ENCODE measurements at places on chromosomes 4 and X.
A peak's percentile ranks its signal among the peaks of the same experiment; 100 is the strongest.

DNA sequence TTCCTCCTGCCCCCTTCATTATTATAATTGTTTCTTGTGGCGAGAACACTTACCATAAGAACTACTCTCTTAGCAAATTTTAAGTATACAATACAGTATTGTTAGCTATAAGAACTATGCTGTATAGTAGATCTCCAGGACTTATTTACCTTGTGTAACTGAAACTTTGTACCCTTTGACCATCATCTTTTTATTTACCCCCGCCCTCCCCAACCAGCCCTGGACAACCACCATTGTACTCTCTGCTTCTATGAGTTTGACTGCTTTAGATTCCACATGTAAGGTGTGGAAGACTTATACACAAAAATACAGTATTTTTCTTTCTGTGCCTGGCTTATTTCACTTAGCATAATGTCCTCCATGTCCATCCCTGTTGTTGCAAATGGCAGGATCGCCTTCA is 161.1 kb downstream of the PHF8 start:
- DNase-seq = no peak

GRCh38 chr4:105126311-105127169 is 20.1 kb upstream of the TET2 start:
- DNase-seq = no peak

DNA sequence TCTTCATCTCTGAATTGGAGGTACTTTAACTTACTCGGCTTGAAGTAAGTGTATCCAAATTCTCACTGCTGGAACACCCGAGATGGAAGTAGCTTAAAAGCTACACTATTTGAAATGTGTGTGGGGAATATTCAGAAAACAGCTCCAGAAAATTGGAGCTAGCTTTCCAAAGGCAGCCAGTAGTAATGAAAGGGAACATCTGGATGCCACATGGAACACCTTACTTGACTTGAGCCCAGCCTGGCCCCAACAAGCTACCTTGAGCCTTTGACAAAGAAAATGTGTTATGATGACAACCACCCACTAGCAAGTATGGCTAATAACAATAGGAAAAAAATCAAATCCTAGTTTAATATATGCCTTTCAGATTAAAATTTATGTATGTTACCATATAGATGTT is 161.5 kb downstream of the PRDM5 start:
- no peak for DNase-seq

DNA sequence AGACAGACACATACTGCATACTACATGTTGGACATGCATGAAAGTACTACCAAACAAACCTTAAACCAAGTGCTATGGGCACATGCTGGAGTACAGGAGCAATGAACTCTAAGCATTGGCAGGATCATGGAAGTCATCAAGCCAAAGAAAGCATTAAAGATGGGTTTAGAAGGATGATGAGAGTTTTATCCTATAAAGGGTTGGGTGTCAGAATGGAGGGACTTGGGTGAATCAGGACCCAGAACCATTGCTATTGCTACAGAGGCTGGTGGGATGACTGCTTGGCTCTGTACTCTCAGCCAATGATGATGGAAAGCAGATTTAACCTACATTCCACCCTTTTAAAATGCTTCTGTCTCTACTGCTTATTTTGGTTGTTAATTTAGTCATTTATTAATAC is 233.9 kb upstream of the EDA2R start:
- no peak for DNase-seq

- DNase-seq = no peak
These were observed 12.8 kb downstream of the SCARB2 start for GRCh38 chr4:76200771-76201231.

- DNase-seq = no peak
These were observed 61.1 kb downstream of the MAOA start for GRCh38 chrX:43717161-43717560.

DNA sequence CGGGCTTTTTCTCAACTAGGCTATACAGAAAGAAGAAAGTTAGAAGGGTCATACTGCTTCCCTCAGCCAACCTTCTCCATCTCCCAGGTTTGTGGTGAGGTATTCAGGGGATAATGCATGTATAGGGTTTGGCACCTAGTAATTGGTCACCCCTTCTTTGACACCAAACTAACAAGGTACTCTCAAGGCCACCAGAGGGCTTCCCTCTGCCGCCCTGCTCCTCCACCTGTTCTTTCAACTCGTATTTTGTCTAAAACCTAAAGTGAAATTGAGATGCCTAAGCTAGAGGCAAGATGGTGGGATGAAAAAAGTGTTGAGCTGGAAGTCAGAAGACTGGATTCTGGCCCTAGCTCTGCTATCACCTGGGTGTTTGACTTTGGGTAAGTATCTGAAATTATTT is 22.0 kb downstream of the CT47C1 start:
- no peak for DNase-seq

DNA sequence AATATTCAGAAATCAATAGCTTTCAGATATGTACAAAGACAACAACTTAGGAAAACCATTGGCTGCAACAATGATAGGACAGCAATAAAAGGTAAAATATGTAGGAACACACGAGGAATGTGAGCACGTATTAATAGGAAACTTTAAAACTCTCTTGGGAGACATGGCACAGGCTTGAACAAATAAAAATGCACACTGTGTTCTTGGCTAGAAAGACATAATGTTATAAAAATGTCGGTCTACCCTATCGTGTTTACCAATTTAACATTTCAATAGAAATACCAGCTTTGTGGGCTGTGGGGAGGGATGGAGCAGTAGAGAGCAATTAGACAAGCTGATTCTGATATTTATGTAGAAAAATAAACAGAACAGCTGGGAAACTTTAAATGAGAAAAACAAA is 69.0 kb upstream of the FAM9B start:
- no peak for DNase-seq

DNA sequence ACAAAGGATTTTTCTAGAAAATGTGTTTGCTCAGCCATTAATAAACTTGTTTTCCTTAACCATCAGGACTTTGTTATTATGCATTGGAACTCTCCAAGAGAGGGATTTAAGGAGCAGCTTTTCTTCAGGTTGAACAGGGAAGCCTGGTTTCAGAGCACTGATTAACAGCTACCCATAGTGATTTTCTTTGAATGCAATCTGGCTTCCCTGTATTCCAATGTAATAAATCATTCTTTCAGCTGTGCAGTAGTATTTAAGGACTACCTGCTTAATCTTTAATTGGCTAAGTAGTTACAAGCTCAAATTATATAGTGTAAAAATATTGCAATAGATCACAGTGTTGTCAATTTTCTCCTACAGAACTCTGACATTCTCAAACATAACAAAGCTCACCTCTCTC is 77.5 kb downstream of the TMEM156 start:
- DNase-seq = no peak

GRCh38 chrX:117641913-117642656 is 474.5 kb downstream of the KLHL13 start:
- DNase-seq = no peak

GRCh38 chr4:79852305-79852730 is 220.7 kb downstream of the ANTXR2 start:
- DNase-seq = no peak

- no peak for DNase-seq
These were observed 101.9 kb upstream of the SCOC start for GRCh38 chr4:140271553-140271952.

- no peak for DNase-seq
These were observed 194.8 kb downstream of the KIT start for GRCh38 chr4:54852602-54853001.

GRCh38 chr4:187504974-187505797 is 490.4 kb upstream of the ZFP42 start:
- DNase-seq = no peak

DNA sequence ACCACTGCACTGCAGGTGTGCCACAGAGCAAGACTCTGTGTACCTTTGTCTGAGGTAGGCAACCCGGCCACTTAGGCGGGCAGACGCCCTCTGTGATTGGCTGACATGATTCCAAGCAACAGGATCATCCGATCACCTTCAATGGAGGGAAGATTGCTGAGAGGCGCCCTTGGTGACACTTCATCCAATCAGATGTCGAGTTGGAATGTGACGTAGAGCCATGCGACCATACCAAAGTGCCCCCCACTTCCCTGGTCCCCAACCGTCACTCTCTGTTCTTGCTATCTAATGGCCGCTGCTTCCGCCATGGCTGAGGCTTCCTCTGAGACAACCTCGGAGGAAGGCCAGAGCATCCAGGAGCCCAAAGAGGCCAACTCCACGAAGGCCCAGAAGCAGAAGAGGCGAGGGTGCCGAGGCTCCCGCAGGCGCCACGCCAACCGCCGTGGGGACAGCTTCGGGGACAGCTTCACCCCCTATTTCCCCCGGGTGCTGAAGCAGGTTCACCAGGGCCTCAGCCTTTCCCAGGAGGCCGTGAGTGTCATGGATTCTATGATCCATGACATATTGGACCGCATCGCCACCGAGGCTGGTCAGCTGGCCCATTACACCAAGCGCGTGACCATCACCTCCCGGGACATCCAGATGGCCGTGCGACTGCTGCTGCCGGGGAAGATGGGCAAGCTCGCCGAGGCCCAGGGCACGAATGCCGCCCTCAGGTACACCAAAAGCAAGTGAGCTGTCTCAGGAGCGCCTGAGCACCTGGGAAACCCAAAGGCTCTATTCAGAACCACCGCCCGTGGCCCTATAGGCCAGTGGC is at the start of gene H2BW2:
Gene H2BW2 (plus strand): TSS at position 268 of the 817 bp plus-strand sequence. CDS start 39 bp downstream, at position 307.
- DNase-seq = no peak

DNA sequence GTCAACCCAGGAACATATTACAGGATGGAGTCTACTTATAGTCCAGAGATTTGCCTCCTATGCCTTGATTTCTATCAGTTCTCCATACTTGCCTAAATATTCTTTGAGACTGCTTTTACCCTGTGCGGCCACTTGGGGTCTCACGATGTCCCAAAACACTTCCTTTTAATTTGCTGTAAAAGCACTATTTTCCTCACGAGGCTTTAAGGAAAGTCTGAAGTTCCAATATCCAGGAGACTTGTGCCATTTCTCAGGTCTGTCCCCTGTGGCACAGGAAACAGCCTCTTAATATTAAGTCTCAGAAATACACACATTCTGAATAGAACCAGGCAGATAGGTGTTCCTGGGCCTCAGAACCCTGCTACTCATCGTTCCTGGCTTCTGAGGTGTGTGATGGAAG is 142.9 kb downstream of the TMEM164 start:
- no peak for DNase-seq

DNA sequence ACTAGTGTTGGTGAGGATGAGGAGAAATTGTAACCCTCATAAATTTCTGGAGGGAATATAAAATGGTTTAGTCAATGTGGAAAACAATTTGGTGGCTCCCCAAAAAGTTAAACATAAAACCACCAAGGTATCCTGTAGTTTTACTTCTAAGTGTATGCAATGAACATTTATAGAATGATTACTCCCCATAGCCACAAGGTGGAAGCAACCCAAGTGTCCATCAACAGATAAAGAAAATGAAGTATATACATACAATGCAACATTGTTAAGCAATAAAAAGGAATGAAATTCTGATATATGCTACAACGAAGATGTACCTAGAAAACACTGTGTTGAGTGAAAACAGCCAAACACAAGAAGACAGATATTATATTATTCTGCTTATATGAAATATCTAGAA is 569.1 kb upstream of the GRID2 start:
- no peak for DNase-seq

DNA sequence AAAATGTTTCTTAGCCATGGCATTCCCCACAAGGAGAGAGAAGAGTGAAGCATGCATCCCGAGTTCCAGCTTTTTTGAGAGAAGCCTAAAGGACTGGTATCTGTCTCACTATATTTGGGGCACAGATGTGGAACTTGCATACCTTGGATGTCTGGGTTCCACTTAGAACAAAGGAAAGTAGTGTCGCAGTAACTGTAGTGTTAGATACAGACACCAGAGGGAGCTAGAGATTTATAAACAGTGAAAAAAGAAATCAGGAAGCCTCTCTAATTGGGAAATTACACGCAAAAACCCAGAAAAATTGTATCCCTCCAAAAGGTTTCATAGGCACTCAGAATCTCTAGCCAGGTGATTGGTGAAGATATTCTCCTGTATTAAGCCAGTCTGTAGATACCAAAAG is 34.4 kb downstream of the AGTR2 start:
- no peak for DNase-seq

GRCh38 chr4:20983763-20984575 is 283.7 kb downstream of the PACRGL start:
- no peak for DNase-seq

DNA sequence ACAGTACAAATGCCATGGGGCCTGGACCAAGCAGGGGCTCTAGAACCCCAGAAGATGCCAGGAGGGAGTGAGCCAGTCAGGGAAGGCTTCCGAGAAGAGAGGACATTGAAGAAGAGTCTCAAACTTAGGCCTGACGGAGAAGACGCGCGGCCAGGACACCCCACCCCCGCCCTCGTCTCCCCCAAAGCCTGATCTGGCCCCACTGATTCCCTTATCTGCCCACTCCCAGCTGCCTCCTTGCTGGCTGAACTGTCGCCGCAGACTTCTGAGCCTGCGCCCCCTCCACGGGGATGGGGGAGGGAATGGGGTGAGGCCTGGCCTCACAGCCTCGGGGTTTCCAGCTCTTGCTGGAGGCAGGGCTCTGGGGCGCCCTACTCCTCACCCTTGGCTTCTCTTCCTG is 3.6 kb upstream of the GATA1 start:
- no peak for DNase-seq

- no peak for DNase-seq
These were observed 13.5 kb downstream of the RXFP1 start for GRCh38 chr4:158535130-158535614.

- no peak for DNase-seq
These were observed 37.7 kb upstream of the KCNIP4 start for GRCh38 chr4:21986307-21986706.

- peak; percentile 39 for DNase-seq
These were observed 75.6 kb upstream of the FAM9C start for GRCh38 chrX:13120017-13120416.

Measured in mesothelial cell of epicardium (in vitro differentiated cells).